ENCODE measurements at places on chromosomes 3 and 15.

DNA sequence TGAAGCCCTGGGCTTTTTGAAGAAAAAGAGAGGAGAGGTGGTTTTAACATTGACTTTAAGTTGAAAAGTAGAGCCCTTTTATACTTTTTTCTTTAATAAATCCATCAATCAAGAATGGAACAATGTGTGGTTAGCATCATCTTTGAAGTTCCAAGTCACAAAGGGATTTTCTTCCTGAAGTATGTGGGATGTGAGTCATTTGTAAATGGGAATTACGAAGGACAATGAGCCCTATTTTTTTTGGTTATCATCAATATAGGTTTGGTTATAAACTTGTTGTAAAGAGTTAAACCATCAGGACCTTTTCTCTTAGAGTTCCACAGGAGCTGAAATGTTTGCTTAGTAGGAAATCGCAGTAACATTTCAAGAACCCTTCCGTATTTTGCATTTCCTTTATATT lies 38.3 kb downstream of the PIK3CA start:
- H3K27ac ChIP-seq: no peak overlapping the region
- no peak for DNase-seq
- H3K36me3 ChIP-seq: no peaks in the 10 kb centered on the region
- H3K27me3 ChIP-seq: no peaks in the 10 kb centered on the region
- no peak overlapping the region for H3K4me3 ChIP-seq
- H3K4me1 ChIP-seq: 0 out of 2 replicates have a peak, but pooled peaks cover 5% of the 10 kb centered on the region

GRCh38 chr3:182521339-182521738 lies 272.0 kb upstream of the ATP11B start:
- 0 out of 2 replicates have a peak, but pooled peaks cover 5% of the 10 kb centered on the region for H3K4me1 ChIP-seq
- no peaks in the 10 kb centered on the region for H3K27me3 ChIP-seq
- no peaks in the 10 kb centered on the region for H3K36me3 ChIP-seq
- no peak overlapping the region for H3K4me3 ChIP-seq
- DNase-seq: no peak
- H3K27ac ChIP-seq: no peak overlapping the region

DNA sequence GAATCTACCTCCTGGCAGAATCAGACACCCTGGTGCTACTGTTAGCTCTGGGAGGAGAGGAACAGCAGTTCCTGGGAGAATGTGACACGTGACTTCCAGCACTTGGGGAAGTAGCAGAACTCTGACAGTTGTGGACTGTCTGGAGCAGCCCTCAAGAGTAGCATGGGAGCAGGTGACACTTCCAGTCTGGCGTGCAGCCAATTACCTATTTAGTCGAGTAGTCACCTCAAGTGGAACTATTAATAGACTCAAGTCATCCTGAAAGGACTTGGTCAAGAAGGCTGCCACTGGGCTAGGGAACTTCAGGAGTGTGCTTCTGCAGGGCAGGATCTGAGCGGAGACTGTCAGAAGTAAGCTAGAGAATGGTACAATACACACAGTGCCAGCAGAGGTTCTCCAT lies 62.3 kb downstream of the MTHFS start:
- no peak for DNase-seq
- H3K27me3 ChIP-seq: no peaks in the 10 kb centered on the region
- no peak overlapping the region for H3K27ac ChIP-seq
- H3K4me3 ChIP-seq: no peak overlapping the region
- peaks cover 4% of the 10 kb centered on the region for H3K4me1 ChIP-seq

- H3K4me3 ChIP-seq: no peak overlapping the region
- no peaks in the 10 kb centered on the region for H3K27me3 ChIP-seq
- H3K27ac ChIP-seq: no peak overlapping the region
- H3K4me1 ChIP-seq: no peaks in the 10 kb centered on the region
Measured at GRCh38 chr3:55623786-55624185, 136.7 kb upstream of the WNT5A start.

- H3K4me3 ChIP-seq: peak overlapping the region; percentile 43
- no peaks in the 10 kb centered on the region for H3K36me3 ChIP-seq
- no peaks in the 10 kb centered on the region for H3K27me3 ChIP-seq
- DNase-seq: no peak
- peak overlapping the region; percentile 92 for H3K27ac ChIP-seq
Measured at GRCh38 chr3:152279479-152279878, 10.8 kb downstream of the MBNL1 start.

GRCh38 chr15:71096676-71097075 lies 18.6 kb upstream of the THSD4 start:
- no peak overlapping the region for H3K4me3 ChIP-seq
- no peak for DNase-seq
- no peaks in the 10 kb centered on the region for H3K36me3 ChIP-seq

- no peaks in the 10 kb centered on the region for H3K36me3 ChIP-seq
- no peaks in the 10 kb centered on the region for H3K27me3 ChIP-seq
- H3K4me3 ChIP-seq: no peak overlapping the region
- H3K4me1 ChIP-seq: no peaks in the 10 kb centered on the region
Measured at GRCh38 chr3:155019575-155019974, 60.5 kb upstream of the MME start.

GRCh38 chr15:68295014-68295805 lies 17.7 kb downstream of the FEM1B start:
- peak overlapping the region; percentile 99 for H3K27ac ChIP-seq
- H3K4me3 ChIP-seq: peak overlapping the region; percentile 18
- no peak for DNase-seq
- H3K36me3 ChIP-seq: peaks cover 6% of the 10 kb centered on the region
- H3K27me3 ChIP-seq: no peaks in the 10 kb centered on the region
- H3K4me1 ChIP-seq: peaks cover 92% of the 10 kb centered on the region

GRCh38 chr3:12400616-12401194 lies 83.6 kb upstream of the TSEN2 start:
- no peaks in the 10 kb centered on the region for H3K4me1 ChIP-seq
- H3K36me3 ChIP-seq: no peaks in the 10 kb centered on the region
- no peak overlapping the region for H3K27ac ChIP-seq
- no peak for DNase-seq

DNA sequence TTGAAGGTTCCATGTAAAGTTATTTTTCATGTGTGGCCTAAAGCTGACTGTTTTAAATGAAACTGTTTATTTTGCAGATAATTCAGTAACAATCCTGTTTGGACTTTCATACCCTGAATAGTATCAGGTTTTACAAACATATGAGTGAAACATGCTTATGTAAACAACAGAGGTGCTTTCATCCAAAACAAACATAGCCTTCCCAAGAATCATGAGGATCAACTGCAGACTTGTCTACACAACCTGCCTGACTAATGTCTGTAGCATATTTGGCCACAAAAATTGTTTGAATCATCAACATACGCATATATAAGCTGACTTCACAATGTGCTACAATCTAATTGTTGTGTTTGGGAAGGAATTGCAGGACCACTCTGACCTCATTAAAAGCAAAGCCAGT lies 190.4 kb downstream of the DIPK2A start:
- H3K4me1 ChIP-seq: no peaks in the 10 kb centered on the region
- no peak overlapping the region for H3K27ac ChIP-seq

DNA sequence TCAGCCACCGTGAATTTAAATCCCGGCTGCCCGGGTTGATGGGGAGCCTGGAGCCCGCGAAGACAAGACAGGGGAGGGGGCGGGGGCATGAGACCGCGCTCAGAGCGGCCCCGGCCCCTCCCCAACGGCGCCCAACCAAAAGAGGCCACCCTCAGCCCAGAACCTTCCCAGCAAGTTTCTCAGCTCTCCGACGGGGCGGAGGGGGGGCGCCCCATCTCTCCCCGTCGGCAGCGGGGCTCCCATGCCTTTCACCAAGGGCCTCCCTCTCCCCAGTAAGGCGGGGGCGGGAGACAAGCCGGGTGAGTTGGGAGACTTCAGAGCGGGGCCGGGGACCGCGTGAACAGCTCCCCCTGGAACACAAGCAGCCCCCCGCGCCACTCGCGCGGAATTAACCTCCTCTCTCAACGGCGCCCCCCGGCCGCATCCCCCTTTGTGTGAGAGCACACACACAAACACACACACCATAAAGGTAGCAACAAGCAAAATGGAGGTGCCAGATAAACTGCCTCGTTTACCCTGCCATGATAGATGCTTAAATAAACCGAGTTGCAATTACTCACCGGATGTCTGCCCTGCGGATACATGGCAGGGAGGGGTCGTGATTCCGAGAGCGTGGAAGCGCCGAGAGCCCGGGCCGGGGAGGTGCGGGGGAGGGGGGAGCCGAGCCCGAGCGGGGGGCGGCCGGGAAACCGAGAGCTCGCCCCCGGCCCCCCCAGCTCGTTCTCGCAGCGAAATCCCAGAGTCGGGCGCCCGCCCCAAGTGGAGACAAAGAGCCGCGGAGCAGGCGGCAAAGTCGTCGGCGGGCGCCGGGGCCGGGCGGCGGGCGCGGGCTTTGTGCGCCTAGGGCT lies 1.3 kb downstream of the TLE3 start:
- H3K4me1 ChIP-seq: peaks cover 35% of the 10 kb centered on the region
- peak overlapping the region; percentile 90 for H3K27ac ChIP-seq
- H3K27me3 ChIP-seq: no peaks in the 10 kb centered on the region

DNA sequence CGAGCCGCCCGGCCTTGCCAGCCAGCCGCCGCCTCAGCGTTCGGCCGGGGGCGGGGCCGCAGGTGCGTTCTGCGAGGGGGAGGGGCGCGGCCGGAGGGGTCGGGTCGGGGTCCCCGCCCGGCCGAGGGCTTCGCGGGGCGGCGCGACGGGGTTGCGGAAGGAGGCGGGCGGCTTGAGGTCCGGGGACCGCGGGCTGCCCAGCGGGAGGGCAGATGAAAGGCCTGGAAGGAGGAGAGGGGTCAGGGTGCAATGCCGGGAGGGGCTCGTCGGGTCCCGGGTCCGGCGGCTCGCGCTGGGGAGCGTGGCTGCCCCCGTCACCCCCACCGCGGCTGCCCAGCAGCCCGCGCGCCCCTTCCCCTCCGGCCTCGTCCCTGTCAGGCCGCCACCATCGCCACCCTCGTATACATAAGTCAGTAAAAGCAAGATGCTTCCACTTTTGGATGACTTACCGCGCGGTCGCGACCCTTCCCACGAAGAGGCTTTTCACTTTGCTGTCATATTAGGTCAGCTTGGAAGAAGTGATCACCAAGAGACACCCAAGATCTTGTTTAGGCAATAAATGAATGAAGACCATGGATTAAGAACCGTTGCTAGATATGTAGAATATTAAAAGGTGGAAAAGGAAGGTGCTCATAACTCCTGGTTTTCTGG lies 620 bp upstream of the ANP32A start:
- H3K4me3 ChIP-seq: peak overlapping the region; percentile 90
- peaks cover 17% of the 10 kb centered on the region for H3K4me1 ChIP-seq
- H3K27me3 ChIP-seq: no peaks in the 10 kb centered on the region
- H3K27ac ChIP-seq: peak overlapping the region; percentile 86
- no peak for DNase-seq
- peaks cover under 1% of the 10 kb centered on the region for H3K36me3 ChIP-seq

GRCh38 chr3:10917176-10917575 lies 75.4 kb upstream of the SLC6A1 start:
- H3K36me3 ChIP-seq: no peaks in the 10 kb centered on the region
- no peaks in the 10 kb centered on the region for H3K4me1 ChIP-seq
- peaks cover 32% of the 10 kb centered on the region for H3K27me3 ChIP-seq
- no peak for DNase-seq
- H3K27ac ChIP-seq: no peak overlapping the region

GRCh38 chr3:137946356-137946973 lies 63.5 kb upstream of the CLDN18 start:
- peak; percentile 85 for DNase-seq
- H3K27ac ChIP-seq: no peak overlapping the region
- H3K36me3 ChIP-seq: no peaks in the 10 kb centered on the region
- peaks cover 11% of the 10 kb centered on the region for H3K4me1 ChIP-seq
- H3K4me3 ChIP-seq: no peak overlapping the region
- H3K27me3 ChIP-seq: no peaks in the 10 kb centered on the region

- no peaks in the 10 kb centered on the region for H3K27me3 ChIP-seq
- DNase-seq: no peak
- H3K4me3 ChIP-seq: no peak overlapping the region
- no peaks in the 10 kb centered on the region for H3K4me1 ChIP-seq
Measured at GRCh38 chr3:177725165-177725564, 527.9 kb upstream of the TBL1XR1 start.

- H3K27ac ChIP-seq: no peak overlapping the region
- H3K4me1 ChIP-seq: peaks cover 21% of the 10 kb centered on the region
- no peaks in the 10 kb centered on the region for H3K36me3 ChIP-seq
- H3K27me3 ChIP-seq: no peaks in the 10 kb centered on the region
Measured at GRCh38 chr3:123258359-123258758, 56.6 kb downstream of the SEC22A start.

- no peak overlapping the region for H3K4me3 ChIP-seq
- H3K36me3 ChIP-seq: no peaks in the 10 kb centered on the region
- peaks cover 33% of the 10 kb centered on the region for H3K27me3 ChIP-seq
- H3K4me1 ChIP-seq: no peaks in the 10 kb centered on the region
- no peak overlapping the region for H3K27ac ChIP-seq
- no peak for DNase-seq
Measured at GRCh38 chr3:159791336-159791735, 197.3 kb upstream of the IL12A start.

DNA sequence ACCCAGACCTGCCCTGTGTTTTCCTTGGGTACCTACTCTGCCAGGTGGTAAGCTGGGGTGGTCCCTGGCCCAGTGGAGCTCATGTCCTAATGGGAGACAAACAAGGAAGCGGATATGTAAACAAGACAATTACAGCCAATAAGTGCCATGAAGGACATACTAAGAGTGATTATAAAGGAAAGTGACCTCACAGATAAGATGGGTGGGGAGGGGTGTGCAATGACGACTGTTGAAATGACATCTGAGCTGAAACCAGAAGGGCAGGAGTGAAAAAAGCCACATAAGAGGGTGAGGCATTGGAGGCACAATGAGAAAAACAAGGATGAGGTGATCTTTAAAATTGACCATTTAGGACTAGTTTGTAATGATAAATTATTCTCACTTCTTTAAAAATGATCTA lies 336.2 kb upstream of the IL12A start:
- no peak for DNase-seq
- no peaks in the 10 kb centered on the region for H3K27me3 ChIP-seq
- no peak overlapping the region for H3K27ac ChIP-seq
- H3K4me1 ChIP-seq: no peaks in the 10 kb centered on the region

DNA sequence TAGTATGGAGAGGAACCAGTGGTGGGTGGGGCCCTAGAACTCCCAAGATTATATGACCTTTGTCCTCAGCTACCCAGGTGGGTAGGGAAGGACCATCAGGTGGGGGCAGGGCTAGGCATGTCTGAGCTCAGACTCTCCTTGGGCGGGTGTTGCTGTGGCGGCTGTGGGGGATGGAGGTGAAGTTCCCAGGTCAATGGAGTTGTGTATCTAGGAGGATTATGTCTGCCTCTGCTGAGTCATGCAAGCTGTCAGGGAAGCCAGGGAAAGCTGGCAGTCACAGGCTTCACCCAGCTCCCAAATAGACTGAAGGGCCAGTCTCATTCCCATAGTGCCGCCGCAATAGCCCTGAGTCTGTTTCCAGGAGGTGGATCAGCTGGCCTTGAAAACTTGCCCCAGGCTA lies 139.7 kb upstream of the CFAP20DC start:
- no peak overlapping the region for H3K4me3 ChIP-seq
- H3K36me3 ChIP-seq: no peaks in the 10 kb centered on the region
- no peak overlapping the region for H3K27ac ChIP-seq
- H3K4me1 ChIP-seq: no peaks in the 10 kb centered on the region
- no peak for DNase-seq
- no peaks in the 10 kb centered on the region for H3K27me3 ChIP-seq

GRCh38 chr3:60448696-60449095 lies 802.6 kb downstream of the FHIT start:
- no peak overlapping the region for H3K4me3 ChIP-seq
- H3K27ac ChIP-seq: no peak overlapping the region
- H3K36me3 ChIP-seq: no peaks in the 10 kb centered on the region
- no peak for DNase-seq
- no peaks in the 10 kb centered on the region for H3K4me1 ChIP-seq

- H3K4me1 ChIP-seq: no peaks in the 10 kb centered on the region
- no peaks in the 10 kb centered on the region for H3K36me3 ChIP-seq
- no peak overlapping the region for H3K27ac ChIP-seq
- no peak for DNase-seq
- H3K4me3 ChIP-seq: no peak overlapping the region
Measured at GRCh38 chr15:87362531-87362930, 894.0 kb downstream of the NTRK3 start.

GRCh38 chr15:41655716-41656115 lies 4.5 kb upstream of the MGA start:
- DNase-seq: no peak
- no peaks in the 10 kb centered on the region for H3K36me3 ChIP-seq
- H3K4me1 ChIP-seq: peaks cover 6% of the 10 kb centered on the region
- 0 out of 2 replicates have a peak, but pooled peaks cover 5% of the 10 kb centered on the region for H3K27me3 ChIP-seq
- no peak overlapping the region for H3K27ac ChIP-seq

Data from MM.1S (cell line).